CD4-positive, alpha-beta T cell treated with Interleukin-6 at 100 ng/mL for 8 hours (primary cell): ENCODE measurements at places on chromosomes 3 and 15.

- no peak for DNase-seq
These were observed 328.3 kb upstream of the IL12A start for GRCh38 chr3:159660326-159660725.

DNA sequence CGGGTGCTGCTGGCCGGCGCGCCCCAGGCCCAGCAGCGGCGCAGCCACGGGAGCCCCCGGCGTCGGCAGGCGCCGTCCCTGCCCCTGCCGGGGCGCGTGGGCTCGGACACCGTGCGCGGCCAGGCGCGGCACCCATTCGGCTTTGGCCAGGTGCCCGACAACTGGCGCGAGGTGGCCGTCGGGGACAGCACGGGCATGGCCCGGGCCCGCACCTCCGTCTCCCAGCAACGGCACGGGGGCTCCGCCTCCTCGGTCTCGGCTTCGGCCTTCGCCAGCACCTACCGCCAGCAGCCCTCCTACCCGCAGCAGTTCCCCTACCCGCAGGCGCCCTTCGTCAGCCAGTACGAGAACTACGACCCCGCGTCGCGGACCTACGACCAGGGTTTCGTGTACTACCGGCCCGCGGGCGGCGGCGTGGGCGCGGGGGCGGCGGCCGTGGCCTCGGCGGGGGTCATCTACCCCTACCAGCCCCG is 777 bp downstream of the LOXL1 start:
- peak; percentile 26 for DNase-seq

GRCh38 chr15:95603802-95604201 is 726.7 kb upstream of the NR2F2 start:
- no peak for DNase-seq

DNA sequence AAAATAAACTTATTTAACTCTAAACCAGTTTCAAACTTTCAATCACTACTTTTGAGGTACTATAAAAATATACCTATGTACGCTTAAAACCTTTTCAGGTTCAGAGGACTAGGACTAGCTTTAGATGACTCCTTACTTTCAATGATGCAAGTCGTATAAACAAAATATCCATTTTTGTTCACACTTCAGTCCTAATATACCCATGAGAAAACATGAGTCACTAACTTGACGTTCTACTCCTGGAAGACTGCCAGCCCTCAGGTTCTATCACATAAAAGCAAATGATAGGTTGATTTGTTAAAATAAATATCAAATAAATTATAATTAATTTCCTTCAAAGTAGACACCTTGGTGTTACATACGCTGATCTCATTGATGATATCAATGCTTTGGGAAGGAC is 10.6 kb upstream of the P3H2 start:
- DNase-seq: no peak

- no peak for DNase-seq
These were observed 11.3 kb upstream of the KNL1 start for GRCh38 chr15:40582726-40583246.

DNA sequence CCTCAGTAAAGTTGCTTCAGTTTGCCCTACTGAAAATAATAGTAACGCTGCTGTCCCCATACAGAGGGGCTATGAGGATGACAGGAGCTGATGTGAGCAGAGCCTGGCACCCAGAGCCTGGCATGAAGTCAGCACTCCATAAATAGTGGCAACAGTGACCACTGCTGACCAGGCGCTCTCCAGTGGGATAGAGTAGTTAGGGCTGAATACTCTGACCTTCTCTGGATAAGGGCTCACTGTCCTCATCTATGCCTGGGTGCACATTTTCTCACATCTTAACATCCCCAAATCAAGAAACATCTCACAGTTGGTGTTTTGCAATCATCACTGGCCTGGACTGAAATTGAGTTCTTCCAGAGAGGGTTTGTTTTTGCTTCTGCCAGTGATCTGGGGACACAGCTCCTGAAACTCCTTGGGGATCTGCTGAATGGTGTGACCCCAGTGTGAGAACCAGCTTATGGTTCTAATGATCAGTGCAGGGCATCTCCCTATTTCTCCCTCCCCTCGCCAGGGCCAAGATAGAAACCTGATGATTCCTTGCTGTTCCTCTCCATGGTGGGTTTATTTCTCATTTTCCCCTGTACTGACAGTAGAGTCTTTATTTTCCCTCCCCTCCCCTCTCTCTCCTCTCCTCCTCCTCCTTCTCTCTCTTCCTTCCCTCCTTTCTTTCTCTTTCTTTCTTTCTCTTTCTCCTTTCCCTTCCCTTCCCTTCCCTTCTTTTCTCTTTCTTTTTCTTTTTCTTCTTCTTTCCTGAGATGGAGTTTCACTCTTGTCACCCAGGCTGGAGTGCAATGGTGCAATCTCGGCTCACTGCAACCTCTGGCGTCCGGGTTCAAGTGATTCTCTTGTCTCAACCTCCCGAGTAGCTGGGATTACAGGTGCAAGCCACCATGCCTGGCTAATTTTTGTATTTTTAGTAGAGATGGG is 3.5 kb upstream of the PCSK6 start:
- DNase-seq: no peak

- DNase-seq: peak; percentile 65
These were observed 43.5 kb downstream of the ACAD9 start for GRCh38 chr3:128922804-128923459.

DNA sequence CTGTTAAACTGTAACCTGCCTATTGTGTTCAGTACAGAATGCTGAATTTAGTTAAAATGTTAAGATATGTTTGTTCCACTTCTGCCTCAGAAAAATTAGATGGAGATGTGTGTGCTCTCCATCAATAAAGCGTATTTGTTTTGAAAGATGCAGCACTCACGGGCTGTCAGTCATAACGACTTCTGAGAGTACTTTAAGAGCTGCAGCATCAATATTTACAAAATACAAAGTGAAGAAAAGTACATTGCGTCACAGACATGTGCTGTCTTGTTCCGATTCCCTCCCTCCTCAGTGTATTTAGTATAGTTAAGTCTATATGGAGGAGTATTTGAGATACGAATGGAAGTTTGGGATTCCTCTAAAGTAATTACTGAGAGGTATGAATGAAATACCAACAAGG is 166.6 kb downstream of the BBX start:
- no peak for DNase-seq

DNA sequence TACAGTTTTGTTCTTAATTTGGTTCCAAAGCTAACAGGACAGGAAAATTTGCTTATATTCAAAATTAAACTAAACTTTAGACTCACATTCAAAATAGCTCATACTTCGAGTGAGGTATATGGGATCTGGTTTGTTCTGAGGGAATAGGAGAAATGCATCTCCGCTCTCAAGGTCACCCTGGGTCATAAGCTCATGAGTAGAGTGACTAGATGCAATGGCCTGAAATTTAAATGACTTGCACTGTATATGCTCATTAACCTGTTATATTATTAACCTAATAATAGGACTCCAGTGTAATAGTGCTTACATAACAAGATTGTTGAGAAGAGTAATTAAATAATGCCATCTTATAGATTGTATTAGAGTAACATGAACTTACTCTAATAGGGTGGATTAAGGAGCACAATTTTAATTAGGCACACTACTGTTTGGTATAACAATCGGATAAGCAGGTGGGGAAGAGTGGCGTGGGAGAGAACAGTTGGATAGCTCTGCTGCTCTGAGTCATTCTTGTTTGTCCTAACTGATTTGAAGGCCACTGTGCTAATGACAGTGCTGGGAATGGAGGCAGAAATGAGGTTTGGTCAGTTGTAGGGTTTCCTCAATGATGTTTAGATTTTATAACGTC is 5.2 kb downstream of the NKTR start:
- DNase-seq: no peak

- no peak for DNase-seq
These were observed 29.8 kb upstream of the EPHB3 start for GRCh38 chr3:184531626-184532280.

DNA sequence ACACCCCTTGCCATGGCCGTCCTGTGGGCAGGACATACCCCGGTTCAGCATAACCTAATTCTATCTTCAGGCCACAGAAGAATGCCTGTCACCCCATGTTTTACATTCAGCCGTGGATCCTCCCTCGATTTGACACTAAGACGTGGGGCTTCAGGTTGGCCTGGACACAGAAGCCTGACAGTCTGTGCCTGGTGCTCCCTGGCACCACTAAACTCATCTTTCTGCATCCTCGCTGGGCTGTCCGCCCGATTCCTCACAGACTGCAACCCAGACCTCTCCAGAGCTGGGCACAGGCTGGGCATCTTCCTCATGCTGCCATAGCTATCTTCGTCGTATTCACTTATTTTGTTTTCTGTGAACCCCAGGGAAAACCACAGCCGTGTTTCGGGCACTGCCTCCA is 117.8 kb upstream of the IQSEC1 start:
- no peak for DNase-seq

GRCh38 chr3:52190294-52191074 is 7.5 kb upstream of the ALAS1 start:
- DNase-seq: no peak

GRCh38 chr3:186964616-186965015 is 34.3 kb downstream of the ST6GAL1 start:
- DNase-seq: no peak

DNA sequence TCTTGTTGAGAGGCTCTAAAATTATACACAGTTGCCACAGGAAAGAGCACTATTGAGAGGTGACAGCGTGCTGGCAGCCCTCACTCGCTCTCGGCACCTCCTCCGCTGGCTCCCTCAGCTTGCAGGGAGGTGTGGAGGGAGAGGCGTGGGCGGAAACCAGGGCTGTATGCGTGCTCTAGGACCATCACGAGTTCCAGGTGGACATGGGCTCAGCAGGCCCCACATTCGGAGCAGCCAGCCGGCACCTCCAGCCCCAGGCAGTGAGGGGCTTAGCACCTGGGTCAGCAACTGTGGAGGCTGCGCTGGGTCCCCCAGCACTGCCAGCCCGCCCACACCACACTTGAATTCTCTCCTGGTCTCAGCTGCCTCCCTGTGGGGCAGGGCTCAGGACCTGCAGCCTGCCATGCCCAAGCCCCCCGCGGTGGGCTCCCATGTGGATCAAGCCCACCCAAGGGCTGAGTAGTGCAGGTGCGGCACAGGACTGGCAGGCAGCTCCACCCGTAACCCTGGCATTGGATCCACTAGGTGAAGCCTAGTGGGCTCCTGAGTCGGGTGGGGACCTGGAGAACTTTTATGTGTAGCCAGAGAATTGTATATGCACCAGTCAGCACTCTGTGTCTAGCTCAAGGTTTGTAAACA is 460.6 kb upstream of the ALCAM start:
- no peak for DNase-seq

DNA sequence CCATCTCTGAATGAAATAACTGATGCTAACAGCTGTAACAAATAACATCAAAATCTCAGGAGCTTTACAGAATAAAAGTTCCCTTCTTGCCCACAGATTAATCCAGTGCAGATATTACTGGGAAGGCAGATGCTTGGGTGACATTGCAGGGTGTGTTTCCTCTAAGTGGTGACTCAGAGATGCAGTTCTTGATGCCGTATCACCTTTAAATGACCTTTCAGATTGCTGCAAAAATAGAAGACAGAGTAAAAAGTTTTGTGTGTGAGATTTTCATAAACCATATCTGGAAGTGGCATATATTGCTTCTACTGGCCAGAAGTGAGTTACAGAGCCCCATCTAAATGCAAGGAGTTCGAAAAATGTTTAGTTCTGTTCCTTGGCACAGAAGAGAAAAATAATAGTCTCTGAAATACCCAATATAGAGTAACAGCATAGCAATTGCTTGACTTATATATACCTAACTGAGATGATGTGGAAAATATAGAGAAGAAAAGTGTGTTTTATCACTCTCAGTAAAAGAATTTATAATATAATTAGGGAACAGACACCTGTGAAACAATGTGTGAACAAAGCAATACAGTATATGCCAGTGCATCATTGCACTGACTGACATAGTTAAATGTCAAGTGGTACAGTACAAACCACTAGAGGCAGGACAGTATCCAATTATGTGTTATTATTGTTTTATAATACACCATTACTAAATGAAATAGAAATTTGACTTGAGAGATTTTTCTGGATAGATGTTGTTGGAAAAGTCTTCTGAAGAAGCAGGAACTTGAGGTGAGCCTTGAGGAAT is 430.7 kb upstream of the CBLB start:
- DNase-seq: no peak

- no peak for DNase-seq
These were observed 773.5 kb downstream of the SQOR start for GRCh38 chr15:46408312-46408711.

DNA sequence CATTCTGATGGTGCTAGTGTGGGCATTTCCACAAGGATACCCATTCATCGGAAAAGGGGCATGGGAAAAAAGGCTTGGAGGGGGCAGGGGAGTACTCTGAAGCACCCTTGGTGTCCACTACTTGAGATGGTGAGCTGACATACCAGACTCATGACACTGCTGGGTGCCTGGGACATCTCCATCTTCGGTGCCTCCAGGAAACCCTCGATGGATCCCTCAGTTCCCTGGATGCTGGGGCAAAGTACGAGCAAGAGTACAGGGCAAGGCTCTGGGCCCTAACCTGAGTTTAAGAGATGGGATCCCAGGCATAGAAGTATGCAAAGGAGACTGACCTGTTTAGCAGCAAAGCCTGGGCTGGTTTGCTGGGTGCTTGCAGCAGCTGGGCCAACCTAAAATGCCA is 5.2 kb upstream of the IP6K1 start:
- no peak for DNase-seq

- no peak for DNase-seq
These were observed 145.2 kb upstream of the ANKRD28 start for GRCh38 chr3:15942936-15943335.

- peak; percentile 81 for DNase-seq
These were observed at the start of gene LXN for GRCh38 chr3:158672215-158673176. TSS of gene LXN (minus strand) at chr3:158672648. CDS start at chr3:158672478, 170 bp downstream.

GRCh38 chr3:29605845-29606244 is 325.0 kb downstream of the RBMS3 start:
- DNase-seq: no peak

DNA sequence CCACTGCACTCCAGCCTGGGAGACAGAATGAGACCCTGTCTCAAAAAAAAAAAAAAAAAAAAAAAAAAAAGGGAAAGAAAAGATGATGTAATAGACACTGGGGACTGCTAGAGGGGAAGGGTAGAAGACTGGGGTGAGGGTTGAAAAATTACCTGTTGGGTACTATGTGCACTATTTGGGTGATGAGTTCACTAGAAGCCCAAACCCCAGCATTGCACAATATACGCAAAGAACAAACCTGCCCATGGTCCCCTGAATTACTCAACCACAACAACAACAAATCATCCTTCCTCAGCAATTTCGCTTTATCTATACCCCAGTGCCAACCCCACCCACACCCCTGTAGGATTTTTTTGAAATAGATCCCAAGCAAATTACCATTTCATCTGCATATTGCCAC is 13.5 kb downstream of the NIPA1 start:
- DNase-seq: no peak

GRCh38 chr3:29758434-29759322 is 477.8 kb downstream of the RBMS3 start:
- DNase-seq: no peak

- DNase-seq: no peak
These were observed 4.3 kb downstream of the RYR3 start for GRCh38 chr15:33315044-33315443.

- DNase-seq: peak; percentile 15
These were observed 765 bp upstream of the UBE2E2 start for GRCh38 chr3:23202203-23202920.

- no peak for DNase-seq
These were observed 152.6 kb upstream of the PLSCR5 start for GRCh38 chr3:146757759-146758158.

GRCh38 chr3:70247955-70248354 is 64.5 kb downstream of the MDFIC2 start:
- DNase-seq: no peak

GRCh38 chr15:99006146-99006545 is 1.4 kb downstream of the PGPEP1L start:
- DNase-seq: no peak
